ENCODE measurements at places on chromosomes 5 and 9.

DNA sequence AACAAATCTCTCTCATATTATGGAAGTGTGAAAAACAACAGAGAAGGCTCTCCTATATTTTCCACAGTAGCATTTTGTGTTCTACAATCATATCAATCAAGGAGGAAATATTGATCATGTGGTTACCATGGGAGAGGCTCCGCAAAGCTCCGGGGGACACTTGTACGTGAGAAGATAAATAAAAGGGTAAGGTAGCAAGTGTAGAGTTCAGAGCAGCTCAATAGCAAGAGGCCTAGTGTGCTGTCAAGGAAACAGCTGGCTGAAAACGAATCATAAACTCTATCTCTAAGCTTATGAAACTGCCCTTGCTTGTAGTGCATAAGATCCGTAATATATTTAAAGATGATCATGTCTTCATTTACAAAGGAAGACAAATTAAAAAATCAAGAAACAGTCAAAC is 57.5 kb downstream of the CDH18 start:
- no peak for DNase-seq

DNA sequence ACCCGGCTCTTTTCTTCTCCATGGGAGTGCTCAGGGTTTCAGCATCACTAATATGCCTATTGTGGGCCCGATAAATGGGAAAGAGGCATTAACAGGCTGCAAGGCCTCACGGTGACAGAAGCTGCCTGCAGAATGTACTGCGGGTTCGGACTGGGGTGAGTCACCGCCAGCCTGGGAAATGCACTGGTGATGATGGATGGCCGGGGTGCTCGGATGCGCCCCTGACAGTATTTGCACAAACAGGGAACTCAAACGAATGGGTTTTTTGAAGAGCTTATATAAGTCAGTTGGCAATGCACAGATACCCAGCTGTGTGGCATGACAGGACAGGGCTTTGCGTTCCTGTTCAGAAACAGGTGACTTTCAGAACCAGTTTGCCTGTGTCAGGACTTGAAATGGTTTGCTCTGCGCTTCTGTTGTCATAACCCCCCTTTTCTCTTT is 42.0 kb upstream of the PITX1 start:
- DNase-seq, result no peak

- no peak for DNase-seq
Observed at GRCh38 chr5:155556700-155557099, 543.1 kb downstream of the KIF4B start.

GRCh38 chr9:70493029-70493428 is 78.6 kb upstream of the KLF9 start:
- no peak for DNase-seq

GRCh38 chr9:127347831-127348776 is 48.9 kb upstream of the SLC2A8 start:
- no peak for DNase-seq

GRCh38 chr5:143241892-143242291 is 161.6 kb downstream of the NR3C1 start:
- no peak for DNase-seq

- DNase-seq, result no peak
Observed at GRCh38 chr5:60147791-60148190, 254.3 kb upstream of the PDE4D start.

DNA sequence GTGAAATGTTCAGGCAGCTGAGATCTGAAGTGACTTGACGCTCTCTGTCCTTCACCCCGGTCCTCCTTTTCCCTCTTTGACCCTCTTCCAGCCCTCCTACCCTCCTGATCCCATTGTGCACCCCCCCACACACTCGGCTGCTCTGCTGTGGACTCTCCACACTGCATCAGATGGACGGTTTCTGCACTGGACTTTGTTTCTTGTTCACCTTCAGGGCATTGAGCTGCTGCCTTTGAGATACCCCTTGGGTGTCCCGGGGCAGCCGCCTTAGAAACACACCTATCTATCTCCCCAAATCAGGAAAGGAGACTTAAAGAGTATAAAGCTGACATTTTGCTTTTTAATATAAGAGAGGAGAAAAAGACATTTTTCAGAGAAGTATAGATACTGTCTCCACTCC is 27.5 kb downstream of the AMBP start:
- no peak for DNase-seq

GRCh38 chr5:154479944-154480750 is 2.1 kb upstream of the HAND1 start:
- DNase-seq, result no peak

DNA sequence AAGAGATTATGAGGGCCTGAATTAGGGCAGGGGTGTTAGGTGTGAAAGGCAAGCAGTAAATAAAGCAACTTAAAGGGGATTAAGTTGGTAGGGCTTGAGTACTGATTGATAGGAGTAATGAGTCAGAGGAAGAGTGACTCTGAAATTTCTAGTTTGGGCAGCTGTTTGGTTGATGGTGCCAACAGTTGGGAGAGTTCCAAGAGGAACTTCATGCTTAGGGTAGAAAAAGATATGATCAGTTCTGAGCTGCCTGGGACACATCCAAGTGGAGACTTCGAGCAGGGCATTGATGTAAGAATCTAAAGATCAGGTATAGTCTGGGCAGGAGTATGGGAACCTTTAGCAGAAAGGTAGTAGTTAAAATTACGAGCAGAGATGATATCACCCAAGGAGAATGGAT is 10.2 kb downstream of the MAMDC2 start:
- DNase-seq, result no peak

GRCh38 chr5:159336586-159336985 is 6.3 kb upstream of the IL12B start:
- no peak for DNase-seq

GRCh38 chr5:53490747-53491146 is 10.3 kb downstream of the FST start:
- no peak for DNase-seq

- no peak for DNase-seq
Observed at GRCh38 chr9:114403153-114403756, 15.5 kb upstream of the AKNA start.

DNA sequence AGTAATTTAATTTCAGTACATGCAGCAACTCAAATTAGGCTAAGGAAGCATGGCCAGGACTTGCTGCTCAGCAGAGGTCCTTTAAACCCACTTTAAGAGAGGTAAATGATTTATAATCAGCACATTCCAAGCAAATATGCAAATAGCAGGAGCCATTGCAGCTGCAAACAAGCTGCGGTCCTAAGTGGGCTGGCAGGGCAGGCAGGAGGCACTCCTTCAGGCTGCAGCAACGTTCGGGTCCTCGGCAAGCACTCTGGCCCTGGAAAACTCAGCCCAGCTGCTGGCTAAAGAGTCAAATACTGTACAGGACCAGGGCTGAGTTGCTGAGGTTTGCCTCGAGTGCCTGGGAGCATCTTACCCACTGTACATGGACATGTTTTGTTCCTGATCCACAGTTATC is 126.9 kb downstream of the FSTL4 start:
- no peak for DNase-seq

DNA sequence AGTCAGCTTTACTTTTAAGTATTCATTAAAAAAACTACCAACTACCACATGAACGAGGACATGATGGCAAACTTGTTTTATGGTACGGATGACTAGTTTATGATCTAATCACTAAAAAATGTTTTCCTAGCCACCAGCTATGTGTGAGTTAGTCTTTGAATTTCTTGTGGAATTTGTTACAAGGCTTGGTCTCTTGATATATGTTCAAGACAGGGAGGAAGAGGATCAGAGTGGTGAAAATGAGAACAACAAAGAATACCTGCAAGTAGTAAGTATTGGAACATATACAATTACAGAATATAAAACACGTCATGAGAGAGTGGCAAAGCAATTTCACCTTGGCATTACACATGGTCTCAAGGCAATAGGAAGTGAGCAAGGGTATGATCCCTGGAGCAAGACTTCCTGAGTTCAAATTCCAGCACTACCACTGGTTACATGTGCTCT is 548.6 kb upstream of the TLE4 start:
- no peak for DNase-seq

GRCh38 chr5:68405026-68405684 is 189.6 kb downstream of the PIK3R1 start:
- DNase-seq, result no peak

DNA sequence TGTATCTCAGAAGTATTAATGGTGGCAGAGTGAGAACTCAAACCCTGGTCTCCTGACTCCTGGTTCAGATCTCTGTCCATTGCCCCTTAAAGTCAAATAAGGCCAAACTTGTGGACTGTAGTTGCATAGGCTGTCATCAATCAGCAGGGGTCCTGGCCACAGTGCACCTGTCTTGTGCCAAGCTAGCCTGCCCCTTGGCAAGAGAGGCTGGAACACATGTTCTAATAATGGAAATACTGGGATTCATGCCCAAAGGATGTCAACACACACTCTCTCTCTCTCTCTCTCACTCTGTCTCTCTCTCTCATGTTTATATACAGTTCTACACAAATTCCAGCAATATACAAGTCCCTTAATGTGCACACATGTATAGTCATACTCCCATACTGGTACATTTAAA is 44.3 kb downstream of the GLRA1 start:
- DNase-seq, result no peak

DNA sequence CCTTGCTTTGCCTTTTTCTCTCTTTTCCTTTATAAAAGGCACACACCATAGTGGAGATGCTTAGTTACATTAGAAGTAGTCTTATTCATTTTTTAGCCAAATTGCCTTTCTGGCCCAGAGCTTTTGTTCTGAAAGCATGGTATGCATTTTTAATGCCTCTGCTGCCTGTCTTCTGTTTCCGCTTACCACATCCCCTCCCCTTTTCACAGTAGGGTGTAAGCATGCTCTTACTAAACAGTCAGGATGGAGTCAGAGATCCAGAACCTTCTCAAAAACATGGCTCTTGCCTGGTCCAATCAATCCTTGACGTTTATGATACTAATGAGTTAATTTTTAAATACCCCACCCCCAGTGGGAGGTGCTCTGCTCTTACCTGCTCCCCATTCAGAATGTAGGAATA is 22.5 kb downstream of the PPP3R2 start:
- no peak for DNase-seq

DNA sequence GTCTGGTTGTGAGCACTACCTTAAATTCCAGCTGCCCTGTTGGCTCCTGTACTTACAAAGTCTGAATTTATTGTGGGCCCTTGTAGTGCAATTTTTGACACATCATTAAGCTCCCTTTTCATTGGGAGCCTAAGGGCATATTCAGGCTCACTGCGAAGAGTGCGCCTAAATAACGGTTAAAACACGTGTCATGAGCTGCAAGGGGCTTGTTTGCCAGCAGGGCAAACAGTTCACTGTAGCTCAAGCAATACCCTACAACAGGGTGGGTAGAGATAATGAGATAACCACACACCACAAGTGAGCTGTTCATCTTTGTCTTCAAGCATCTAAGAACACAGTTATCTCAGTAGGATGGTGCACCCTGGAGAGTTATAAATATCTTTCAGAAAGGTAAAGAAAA is 214.2 kb downstream of the SLF1 start:
- no peak for DNase-seq

GRCh38 chr5:103569313-103570060 is 6.9 kb upstream of the NUDT12 start:
- DNase-seq, result no peak

GRCh38 chr5:12315461-12315860 is 411.2 kb upstream of the CTNND2 start:
- no peak for DNase-seq

GRCh38 chr5:137710086-137710485 is 25.8 kb downstream of the KLHL3 start:
- no peak for DNase-seq

DNA sequence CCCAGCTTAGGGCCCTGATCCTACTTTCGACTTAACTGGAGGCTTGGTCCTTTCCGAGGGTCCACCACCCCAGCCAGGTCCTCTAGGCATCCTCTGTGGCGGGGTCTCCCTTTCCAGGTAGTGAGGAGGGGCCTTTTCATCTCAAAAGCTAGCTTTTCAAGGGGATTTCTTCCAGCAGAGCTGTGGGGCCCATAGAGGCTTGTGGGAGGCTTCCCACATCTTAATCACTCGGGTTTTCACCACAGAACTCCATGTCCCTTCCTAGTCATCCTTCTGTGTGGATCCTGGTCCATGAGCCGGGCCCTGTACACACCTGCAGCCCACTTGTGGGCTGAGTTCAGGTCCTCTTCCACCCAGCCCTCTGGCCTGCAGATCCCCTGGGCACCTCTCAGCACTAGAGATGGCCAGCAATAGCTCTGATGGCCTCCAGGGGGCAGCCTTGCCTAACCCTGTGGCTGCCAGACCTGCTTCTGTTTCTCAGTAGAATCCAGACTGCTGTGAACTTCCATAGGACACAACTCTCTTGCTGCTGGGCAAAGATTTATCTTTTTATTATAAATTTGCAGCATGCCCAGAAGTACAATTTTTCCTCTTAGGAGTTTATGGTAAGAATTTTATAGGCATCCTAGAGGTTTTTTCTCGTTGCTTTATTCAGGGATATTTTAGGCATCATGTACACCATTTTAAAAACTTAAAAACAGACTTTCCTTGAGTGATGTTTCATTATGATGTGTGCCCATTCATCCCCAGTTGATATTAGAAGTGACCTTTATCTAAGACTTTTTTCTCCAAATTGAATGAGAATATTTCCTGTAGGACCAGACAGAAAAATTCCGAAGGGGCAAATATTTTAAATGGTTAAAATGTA is 208.9 kb downstream of the TRIO start:
- no peak for DNase-seq

GRCh38 chr5:57871496-57871895 is 388.9 kb upstream of the ACTBL2 start:
- DNase-seq, result no peak

- no peak for DNase-seq
Observed at GRCh38 chr5:168798065-168799023, 219.2 kb upstream of the PANK3 start.

GRCh38 chr9:92637326-92637725 is 32.6 kb downstream of the IPPK start:
- no peak for DNase-seq

DNA sequence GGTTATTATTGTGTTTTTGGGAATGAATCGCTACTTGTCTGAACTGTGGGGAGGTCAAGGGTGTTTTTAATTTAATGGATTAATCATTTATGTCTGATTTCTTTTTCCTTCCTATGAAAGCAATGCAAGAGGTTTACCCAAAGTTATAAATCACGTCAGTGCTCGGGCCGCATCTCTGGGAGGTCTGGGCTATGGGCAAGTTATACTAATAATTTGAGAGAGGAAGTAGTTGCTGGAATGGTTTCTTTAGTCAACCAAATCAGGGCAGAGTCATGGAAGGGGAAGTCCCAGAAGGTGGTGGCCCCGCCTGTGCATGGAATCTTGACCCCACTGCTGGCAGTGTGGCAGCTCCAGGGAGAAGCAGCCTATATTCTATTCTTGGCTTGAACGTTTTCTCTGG is 180.2 kb downstream of the HSPA4 start:
- no peak for DNase-seq

GRCh38 chr9:91086657-91087461 is 274.9 kb downstream of the AUH start:
- DNase-seq, result no peak

DNA sequence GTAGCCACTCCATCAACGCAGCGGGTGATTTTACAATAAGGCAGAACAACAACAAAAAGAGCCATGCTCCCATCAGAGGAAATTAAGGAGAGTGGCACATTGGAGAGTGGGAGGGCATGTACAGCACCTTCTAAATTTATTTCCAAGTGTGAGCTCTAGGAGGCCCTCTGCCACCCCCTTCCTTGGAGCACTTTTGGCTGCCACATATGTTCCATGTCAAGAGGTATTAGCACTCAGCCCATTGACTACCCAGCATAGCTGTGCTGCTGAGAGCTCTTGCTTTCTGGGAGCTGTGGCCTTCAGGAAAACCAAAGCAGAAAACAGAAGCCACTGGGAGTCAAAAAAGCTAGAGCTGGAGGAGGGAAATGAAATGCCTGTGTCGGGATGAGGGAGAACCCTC is 200.2 kb upstream of the PANK3 start:
- no peak for DNase-seq
